ENCODE measurements at places on chromosomes 16 and 17.
A peak's percentile ranks its signal among the peaks of the same experiment; 100 is the strongest.

DNA sequence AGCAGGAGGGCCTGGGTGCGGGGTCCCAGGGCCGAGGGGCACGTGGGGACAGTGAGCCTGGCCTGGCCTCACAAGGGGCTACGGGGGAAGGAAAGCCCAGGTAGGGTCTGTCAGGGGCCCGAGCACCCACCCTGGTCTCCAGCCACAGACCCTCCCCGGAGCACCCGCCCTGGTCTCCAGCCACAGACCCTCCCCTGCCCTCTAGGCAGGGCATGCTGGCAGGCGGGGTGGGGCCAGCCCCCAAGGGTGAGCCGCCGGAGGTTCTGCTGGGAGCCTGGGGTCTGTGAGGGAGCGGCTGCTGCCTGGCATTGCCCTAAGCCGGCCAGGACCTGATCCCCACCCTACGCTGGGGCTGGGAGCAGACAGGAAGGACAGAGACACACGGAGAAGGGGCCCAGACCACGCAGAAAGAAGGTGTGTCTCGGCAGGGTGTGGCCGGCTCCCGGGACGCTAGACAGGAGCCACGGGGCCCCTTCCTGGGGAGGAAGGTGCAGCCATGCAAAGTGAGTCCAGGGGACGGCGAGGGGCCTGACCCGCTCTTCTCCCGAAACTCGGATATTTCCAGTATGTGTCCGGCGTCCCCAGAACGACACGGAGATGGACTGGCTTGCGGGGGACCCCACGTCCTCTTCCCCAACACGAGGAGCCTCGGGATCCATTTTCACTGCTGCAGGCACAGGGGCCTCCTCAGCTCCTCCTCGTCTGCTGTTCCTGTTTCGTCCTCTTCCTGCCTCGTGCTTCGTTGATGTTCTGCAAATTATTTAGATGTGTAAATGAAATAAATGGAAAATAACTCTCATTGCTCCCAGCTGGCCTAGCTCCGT is 15.5 kb downstream of the UTS2R start:
- DNase-seq, result no peak

GRCh38 chr16:22663389-22664064 is 150.4 kb upstream of the HS3ST2 start:
- no peak for DNase-seq

GRCh38 chr17:50218771-50219315 is 17.4 kb upstream of the COL1A1 start:
- no peak for DNase-seq

GRCh38 chr17:73634629-73635028 is 9.6 kb downstream of the SDK2 start:
- no peak for DNase-seq

- DNase-seq, result no peak
These were observed 262.2 kb upstream of the PMFBP1 start for GRCh38 chr16:72434159-72434558.

- DNase-seq, result peak; percentile 48
These were observed 25.2 kb downstream of the ZDHHC7 start for GRCh38 chr16:84986102-84986501.

DNA sequence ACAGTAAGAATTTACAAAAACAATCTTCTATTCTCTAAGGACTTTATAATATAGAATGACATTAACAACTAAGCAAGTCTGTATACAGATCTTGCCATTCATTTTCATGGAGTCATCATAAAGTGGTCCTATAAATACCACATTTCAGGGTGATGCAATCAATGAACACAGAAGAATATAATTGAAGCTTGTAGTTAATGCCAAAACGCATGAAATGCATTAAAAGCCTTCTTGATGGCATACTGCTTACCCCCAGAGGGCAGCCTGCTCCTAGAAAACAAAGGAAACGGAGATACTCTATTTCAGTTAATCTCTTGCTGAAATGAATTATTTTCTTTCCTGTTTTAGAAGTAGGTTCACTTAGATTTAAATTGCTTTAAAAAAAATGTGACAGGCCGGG is 45.2 kb upstream of the STAC2 start:
- DNase-seq, result no peak

DNA sequence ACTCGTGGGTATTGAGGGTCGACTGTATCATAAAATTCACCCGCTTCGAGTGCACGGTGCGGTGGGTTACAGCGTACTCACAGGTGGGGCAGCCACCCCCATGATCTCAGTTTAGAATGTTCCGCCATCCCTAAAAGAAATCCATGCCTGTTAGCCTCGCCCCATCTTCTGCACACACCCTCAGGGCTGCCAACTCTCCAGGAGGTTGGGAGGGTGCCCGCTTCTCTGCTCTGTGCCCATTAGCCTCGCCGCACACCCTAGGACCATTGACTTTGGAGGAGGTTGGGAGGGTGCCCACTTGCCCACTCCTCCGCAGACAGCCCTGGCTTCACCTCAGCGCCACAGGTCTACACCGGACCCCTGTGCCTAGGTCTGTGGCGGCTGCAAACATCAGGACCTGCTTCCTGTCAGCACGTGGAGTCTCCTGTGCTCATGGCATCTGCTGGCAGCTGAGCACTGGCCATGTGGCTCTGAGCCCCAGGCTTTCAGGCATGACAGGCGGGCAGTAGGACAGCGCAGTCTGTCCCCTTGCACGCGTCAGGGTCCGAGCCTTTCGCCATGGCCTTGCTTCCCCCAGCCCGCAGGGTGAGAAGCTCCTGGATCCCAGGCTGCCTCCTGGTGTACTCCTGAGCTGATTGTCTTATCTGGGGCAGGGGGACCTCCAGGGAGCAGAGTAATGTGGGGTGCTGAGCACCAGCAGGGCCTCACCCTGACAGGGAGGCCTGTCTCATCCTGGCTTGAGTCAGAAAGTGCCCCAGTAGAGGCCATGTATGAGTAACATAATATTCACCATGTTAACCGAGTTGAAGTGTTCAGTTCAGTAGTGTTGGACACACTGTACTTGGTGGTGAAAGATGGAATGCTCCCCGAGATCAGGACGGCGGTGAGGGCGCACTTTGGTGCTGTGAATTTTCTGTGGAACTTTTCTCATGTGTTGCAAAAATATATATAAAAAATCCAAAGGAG is 21.9 kb downstream of the NME3 start:
- DNase-seq, result no peak

DNA sequence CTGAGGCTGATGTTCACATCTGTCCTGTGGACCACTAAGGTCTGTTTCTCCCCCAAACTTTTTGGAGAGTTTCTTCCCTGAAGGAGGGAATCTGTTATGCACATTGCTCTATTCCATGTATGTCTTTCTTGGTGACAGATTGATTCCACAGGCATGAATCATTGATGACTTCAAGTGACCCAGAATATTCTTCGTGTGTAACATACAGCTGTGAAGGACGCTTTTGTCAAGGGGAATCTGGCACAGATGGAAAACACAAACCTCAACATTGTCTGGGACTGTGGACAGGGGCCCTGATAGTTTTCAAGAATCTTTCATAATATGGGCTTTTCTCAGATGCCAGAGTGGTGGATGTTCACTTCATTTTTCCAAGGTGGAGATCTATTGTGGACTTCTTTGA is 223.1 kb upstream of the MAF start:
- no peak for DNase-seq

DNA sequence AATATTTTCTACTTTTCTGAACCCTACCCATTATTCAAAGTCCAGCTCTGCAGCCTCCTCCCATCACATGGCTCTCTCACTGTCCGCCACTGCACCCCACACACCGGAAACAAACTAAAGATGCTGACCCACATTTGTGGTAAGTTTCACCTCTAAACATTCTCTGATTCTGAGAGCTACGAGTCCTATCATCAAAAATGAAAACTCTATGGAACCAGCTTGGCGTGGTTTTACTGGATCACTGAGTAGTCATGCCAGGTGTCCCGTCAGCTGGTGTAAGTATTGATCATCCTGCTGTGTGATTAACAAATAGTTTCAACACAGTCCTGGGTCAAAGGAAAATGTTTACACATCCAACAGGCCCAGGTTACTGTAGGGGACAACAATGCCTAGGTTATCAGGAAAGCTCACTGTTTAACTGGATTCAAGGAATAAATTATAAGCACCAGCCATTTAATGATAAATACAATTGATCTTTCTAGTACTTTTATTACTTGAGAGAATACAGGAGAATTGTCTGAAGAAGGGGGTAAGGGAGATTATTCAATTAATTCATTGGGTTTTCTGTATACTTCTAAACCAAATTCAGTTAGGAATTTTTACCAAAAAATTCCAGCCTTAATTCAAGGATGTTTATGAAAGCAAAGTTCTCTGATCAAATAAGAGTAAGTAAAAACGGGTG is 33.9 kb downstream of the CYTH1 start:
- no peak for DNase-seq

- DNase-seq, result no peak
These were observed 1.7 kb downstream of the SLC52A1 start for GRCh38 chr17:5033352-5034015.

GRCh38 chr16:56506941-56507340 is 12.9 kb downstream of the BBS2 start:
- no peak for DNase-seq

DNA sequence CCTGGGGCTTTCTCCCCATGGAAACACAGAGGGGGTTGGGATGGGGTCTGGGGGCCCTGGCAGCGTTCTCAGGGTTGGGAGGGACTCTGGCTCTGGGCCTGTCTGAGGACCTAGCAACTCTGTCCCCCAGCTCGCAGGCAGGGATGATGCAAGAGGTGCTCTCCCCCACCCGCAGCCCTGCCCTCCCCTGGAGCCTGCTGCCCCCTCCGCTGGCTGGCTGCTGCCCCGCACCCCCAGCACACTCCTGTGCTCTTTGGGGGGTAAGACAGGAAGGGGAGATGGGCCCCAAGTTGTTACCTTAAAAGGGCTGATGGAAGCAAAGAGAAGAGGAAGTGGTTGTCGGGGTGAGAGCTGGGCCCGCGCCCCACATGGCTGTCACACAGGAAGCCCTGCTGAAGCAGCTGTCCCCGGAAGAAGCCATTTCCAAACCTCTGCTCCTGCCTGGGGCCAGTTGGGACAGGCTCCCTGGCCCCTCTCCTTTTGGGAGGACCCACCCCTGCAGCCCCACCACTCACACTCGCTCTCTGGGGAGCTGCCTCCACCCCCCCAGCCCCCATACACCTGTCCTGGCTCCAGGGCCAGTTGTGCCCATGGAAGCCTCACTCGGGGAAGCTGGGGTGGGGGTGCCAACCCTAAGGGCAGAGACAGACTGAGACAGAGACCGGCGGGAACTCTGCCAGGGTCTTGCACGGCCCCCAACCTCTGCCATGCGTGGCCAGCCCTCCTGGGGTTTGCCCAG is 2.5 kb downstream of the CORO1A start:
- peak; percentile 82 for DNase-seq

DNA sequence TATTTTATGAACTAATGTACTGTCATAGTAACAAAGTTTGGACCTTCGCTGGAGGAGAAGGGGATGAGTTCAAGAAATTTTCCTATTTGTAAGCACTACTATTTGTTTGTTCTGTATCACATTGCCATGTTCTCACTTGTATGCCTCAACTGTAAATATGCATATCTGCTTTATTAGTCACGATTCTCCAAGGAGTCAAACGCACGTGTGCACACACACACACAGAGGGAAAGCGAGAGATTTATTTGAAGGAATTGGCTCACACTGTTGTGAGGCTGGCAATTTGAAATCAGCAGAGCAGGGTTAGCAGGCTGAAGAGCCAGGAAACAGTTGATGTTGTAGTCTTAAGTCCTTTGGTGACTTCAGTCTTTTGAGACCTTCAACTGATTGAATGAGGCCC is 24.9 kb upstream of the MYH2 start:
- no peak for DNase-seq

GRCh38 chr16:81693041-81693743 is 85.9 kb upstream of the PLCG2 start:
- DNase-seq, result no peak

DNA sequence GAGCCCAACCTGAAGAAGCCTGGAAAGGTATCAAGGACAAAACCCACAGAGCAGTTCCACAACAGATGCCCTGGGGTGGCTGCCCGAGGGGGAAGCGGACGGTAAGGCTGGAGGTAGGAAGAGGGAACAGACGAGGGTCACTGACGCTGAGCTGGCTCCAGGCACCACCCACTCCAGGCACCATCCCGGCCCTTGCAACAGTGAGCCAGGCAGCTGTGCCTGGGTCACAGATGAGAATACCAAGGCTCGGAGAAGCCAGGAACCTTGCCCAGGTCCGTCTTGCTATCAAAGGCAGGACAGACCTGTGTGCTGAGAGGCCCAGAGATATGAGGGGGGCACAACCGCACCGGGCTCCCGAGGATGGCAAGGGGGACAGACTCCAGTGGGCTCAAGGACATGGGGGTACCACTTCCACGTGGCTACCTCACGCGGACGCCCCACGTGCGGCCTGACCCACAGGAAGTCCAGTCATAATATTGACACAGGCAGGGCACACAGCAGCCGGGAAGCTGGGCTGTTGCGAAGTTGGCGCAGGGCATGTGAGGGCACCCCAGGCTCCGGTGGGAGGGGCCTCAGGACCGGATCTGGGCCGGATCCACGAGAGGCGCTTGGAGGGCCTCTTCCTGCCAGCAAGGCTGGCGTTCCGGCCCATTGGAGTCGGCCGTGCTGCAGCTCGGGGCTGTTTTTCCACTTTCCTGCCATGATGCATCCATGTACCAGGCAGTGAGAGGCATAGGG is 29.9 kb downstream of the PEMT start:
- DNase-seq, result no peak

- DNase-seq, result no peak
These were observed 8.2 kb downstream of the CRAMP1 start for GRCh38 chr16:1620391-1620790.
